Left colon (tissue), 2 donors: ENCODE measurements at places on chromosomes 5 and 9. TPM values are rescaled to one million over a fixed set of nuclear protein-coding genes. Genes with fewer than 3 reads are reported as not detected.

The SPATA9 gene
- 0.31 TPM for total RNA-seq

The MIER3 gene
- total RNA-seq, result 84.1 TPM

The FOXD4 gene
- 0.24 TPM for total RNA-seq

The CDC20B gene
- not detected for total RNA-seq

DNA sequence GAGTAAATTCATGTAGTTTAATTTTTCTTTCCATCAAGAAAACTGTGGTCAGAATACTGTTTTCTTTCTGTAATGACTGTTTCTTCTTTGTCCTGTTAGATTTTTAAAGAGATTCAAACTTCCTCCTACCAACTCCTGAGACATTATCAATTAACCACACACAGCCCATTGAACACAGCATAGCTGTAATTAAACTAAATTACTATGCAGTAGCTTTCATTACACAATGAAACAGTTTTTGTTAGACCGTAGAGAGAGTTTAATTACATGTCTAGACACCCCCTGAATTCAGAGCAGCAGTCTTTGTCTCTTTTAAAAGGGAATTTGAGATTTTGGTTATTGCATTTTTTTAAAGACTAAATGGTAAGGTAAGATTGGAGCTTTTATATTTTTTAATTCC lies 77.5 kb downstream of the STARD4 start:
- DNase-seq, result no peak

- no peak for DNase-seq
Measured at GRCh38 chr5:120345947-120346346, 118.2 kb upstream of the PRR16 start.

DNA sequence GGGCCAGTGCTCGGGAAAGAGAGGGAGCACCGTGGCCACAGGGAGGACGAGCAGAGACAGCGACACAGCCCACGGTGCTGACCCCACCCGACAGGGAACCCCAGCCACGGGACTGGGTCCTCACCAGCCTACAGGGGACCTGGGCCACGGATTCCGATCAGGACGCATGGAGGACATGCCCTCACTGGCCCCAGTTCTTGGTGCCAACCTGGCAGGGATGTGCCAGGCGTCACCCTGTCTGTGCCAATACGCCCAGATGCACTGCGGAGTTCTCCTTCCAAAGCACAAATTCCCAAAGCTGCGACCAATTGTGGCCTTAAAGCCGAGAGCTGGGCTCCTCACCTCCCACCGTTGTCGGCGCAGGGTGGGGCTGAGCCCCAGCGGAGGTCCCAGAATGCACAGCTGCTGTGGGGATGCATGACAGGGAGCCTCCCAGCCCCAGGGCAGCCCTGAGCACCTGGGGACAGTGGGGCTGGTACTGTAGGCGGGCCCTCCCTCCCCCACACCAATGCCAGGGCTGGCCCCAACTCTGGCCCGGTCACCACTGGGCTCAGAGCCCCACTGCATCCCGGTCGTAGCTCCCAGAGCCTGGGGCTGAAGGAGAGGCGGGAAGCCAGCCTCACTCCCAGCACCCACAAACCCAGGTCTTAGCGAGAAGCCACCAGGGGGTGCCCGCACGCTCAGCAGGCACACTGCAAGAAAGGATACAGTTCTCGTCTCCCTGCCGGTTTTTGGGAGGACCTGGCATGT lies 44.2 kb downstream of the NKD2 start:
- DNase-seq, result no peak

GRCh38 chr9:106467865-106468164 lies 395.2 kb upstream of the ZNF462 start:
- no peak for DNase-seq

- no peak for DNase-seq
Measured at GRCh38 chr5:142746532-142747433, 23.4 kb upstream of the ARHGAP26 start.

DNA sequence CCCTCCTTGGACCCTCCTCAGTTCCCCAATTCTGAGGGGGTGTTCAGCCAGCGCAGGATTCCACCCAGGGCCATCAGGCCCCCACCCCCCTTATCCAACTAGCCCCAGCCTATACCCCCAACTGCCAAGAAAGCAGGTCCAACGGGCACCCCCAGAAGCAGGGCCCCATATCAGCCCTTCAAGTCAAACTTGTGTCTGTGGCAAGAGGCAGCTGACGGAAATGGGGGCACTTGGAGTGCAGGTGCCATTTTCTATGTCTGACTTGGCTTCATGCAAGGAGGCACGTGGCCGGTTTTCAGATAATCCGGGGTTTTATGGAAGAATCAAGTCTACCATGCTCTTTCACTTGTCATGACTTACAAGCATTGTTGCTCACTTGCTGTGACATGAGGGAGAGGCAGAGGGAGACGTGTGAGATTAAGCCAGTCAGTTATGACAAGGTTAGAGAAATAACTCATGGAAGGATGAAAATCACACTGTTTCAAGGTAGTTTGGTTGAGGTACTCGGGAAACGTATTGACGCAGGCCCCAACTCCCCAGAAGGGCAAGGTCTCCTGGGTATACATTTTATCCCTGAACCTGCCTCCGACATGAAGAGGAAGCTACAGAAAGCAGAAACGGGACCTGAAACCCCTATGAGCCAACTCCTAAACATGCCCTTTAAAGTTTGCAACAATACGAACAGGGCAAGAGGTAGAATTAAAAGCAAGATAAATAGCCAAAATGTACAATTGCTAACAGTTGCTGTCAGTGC lies 26.5 kb upstream of the CLPTM1L start:
- DNase-seq, result no peak
